ENCODE measurements at places on chromosomes 3 and 15. TPM values are rescaled to one million over a fixed set of nuclear protein-coding genes. Genes with fewer than 3 reads are reported as not detected.

EOMES gene
- 2.3 TPM for polyA plus RNA-seq

KNSTRN gene
- 9.0 TPM for polyA plus RNA-seq

GAP43 gene
- 0.38 TPM for polyA plus RNA-seq

- H3K27ac ChIP-seq, result peak overlapping the region; percentile 94
- no peaks in the 10 kb centered on the region for H3K36me3 ChIP-seq
- peak overlapping the region; percentile 82 for H3K4me3 ChIP-seq
These were observed 561 bp downstream of the SIDT1 start for GRCh38 chr3:113532698-113533533.

DNA sequence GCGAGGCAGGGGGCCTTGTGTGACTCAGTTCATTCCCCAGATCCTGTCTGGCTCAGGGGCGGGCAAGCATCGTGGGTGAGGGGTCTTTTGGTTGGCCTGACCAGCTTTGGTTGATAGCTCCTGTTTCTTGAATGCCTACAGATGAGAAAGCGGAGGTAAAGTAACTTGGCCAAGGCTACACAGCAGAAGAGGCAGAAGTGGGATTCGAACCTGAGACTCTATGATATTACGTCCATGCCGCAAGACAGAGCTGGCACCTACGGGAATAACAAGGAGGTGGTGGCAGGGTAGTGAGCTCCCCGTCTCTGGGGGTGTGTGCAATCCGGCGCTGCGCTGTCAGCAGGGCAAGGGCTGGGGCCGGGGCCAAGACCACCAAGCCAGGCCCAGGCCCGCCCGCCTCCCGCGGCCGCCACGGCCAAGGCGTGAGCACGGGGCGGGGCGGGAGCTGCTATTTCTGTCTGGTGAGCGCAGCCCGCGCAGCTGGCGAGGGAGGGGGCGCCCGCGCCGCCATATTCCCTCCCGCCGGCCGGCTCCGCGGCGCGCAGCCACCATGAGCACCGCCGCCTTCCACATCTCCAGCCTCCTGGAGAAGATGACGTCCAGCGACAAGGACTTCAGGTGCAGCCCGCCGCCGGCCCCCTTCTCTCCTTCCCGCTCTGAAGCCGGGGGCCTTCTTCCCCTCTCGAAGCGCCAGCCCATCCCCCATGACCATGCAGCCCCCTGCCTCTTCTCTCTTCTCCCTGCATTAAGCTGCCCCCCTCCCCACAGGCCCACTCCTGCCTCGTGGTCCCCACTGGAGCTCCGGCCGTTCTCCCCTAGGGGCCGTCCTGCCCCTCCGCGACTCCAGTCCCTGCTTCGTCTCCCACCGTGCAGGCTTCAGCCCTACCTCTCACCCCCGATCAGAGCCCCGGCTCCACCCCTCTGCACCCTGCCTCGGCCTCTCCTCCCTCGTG lies at the start of gene CAND2:
TSS of gene CAND2 (plus strand) at position 510 of the 953 bp plus-strand sequence. CDS start at position 551, 41 bp downstream.
- H3K27ac ChIP-seq, result peak within 1 kb of the TSS; percentile 60
- H3K4me1 ChIP-seq, result peaks cover 31% of the 10 kb centered on the region
- peaks cover 8% of the 10 kb centered on the region for H3K27me3 ChIP-seq

IMPG2 gene
- polyA plus RNA-seq, result 0.07 TPM

DNA sequence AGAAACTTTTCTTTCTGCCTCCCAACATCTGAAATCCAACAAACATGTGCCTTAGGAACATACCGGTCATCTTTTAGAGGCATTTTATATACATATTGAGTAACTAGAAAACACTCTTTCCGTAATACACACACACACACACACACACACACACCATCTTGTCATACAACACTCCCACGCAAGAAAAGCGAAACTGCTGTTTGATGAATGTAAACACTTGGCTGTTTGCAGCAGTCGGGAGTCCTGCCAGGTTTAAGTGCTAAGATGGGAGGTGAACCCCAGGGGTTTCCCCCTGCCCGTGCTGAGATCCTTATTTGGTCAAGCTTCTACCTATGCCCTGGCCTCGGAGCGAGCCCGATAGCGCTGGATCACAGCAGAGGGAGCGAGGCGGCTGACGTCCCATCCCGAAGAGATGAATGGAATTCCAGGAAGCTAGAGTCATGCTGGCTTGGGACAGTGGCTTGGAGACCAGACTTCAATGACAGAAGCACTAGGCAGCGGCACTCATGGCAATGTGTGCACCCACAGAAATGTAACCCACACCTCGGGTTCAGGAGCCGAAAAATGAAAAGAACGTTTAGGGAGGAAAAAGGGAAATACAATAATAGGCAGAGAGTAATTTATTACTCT lies 1.3 kb upstream of the THBS1 start:
- no peak for DNase-seq
- peak overlapping the region; percentile 39 for H3K4me3 ChIP-seq
- H3K4me1 ChIP-seq, result peaks cover 24% of the 10 kb centered on the region
- peaks cover 3% of the 10 kb centered on the region for H3K36me3 ChIP-seq
- H3K27ac ChIP-seq, result peak overlapping the region; percentile 84
- peaks cover 9% of the 10 kb centered on the region for H3K27me3 ChIP-seq

GPR176 gene
- polyA plus RNA-seq, result 2.7 TPM

GRCh38 chr15:75843678-75844581 lies 683 bp downstream of the UBE2Q2 start:
- DNase-seq, result peak; percentile 92
- H3K27ac ChIP-seq, result peak overlapping the region; percentile 90
- peaks cover 32% of the 10 kb centered on the region for H3K4me1 ChIP-seq
- H3K27me3 ChIP-seq, result no peaks in the 10 kb centered on the region
- H3K36me3 ChIP-seq, result no peaks in the 10 kb centered on the region

- H3K27me3 ChIP-seq, result no peaks in the 10 kb centered on the region
- DNase-seq, result no peak
- H3K4me1 ChIP-seq, result no peaks in the 10 kb centered on the region
- no peak overlapping the region for H3K4me3 ChIP-seq
- no peaks in the 10 kb centered on the region for H3K36me3 ChIP-seq
These were observed 47.2 kb downstream of the SLC12A8 start for GRCh38 chr3:125165189-125165947.

DNA sequence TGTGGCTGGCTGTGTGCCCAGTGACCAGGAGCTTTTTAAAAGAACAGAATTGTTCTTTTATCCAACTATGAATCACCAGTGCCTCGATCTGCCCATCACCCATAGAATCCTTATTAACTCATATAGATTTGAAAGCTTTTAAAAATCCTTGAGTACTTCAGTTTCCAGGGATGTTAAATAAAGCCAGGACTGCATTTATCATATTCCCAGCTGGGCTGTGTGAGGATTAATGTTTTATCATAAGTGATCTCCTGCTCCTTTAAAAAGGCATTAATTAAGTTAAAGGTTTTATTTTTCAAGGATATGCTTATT lies 234.0 kb downstream of the MYRIP start:
- no peaks in the 10 kb centered on the region for H3K27me3 ChIP-seq
- H3K27ac ChIP-seq, result no peak overlapping the region
- no peaks in the 10 kb centered on the region for H3K4me1 ChIP-seq
- no peaks in the 10 kb centered on the region for H3K36me3 ChIP-seq
- H3K4me3 ChIP-seq, result no peak overlapping the region
- DNase-seq, result no peak

DNA sequence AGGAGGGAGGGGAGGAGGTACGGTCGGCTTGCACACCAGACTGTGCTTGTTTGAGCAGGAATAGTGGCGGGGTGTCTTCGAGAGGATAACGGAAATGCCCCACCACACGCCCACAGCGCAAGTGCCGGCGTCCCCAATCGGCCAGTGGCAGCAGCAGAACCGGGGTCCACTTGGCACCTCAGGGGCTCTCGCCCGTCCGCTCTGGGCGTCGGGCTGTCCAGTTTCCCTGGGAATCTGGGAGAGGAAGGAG lies 53.7 kb downstream of the CCDC54 start:
- H3K36me3 ChIP-seq, result no peaks in the 10 kb centered on the region
- no peak for DNase-seq
- H3K4me3 ChIP-seq, result peak overlapping the region; percentile 72
- H3K27ac ChIP-seq, result peak overlapping the region; percentile 95
- peaks cover 47% of the 10 kb centered on the region for H3K4me1 ChIP-seq
- no peaks in the 10 kb centered on the region for H3K27me3 ChIP-seq

GRCh38 chr3:134364061-134364935 lies 9.9 kb downstream of the AMOTL2 start:
- peak; percentile 90 for DNase-seq
- peaks cover 21% of the 10 kb centered on the region for H3K27me3 ChIP-seq

P3H2 gene
- polyA plus RNA-seq, result 10.4 TPM

DNA sequence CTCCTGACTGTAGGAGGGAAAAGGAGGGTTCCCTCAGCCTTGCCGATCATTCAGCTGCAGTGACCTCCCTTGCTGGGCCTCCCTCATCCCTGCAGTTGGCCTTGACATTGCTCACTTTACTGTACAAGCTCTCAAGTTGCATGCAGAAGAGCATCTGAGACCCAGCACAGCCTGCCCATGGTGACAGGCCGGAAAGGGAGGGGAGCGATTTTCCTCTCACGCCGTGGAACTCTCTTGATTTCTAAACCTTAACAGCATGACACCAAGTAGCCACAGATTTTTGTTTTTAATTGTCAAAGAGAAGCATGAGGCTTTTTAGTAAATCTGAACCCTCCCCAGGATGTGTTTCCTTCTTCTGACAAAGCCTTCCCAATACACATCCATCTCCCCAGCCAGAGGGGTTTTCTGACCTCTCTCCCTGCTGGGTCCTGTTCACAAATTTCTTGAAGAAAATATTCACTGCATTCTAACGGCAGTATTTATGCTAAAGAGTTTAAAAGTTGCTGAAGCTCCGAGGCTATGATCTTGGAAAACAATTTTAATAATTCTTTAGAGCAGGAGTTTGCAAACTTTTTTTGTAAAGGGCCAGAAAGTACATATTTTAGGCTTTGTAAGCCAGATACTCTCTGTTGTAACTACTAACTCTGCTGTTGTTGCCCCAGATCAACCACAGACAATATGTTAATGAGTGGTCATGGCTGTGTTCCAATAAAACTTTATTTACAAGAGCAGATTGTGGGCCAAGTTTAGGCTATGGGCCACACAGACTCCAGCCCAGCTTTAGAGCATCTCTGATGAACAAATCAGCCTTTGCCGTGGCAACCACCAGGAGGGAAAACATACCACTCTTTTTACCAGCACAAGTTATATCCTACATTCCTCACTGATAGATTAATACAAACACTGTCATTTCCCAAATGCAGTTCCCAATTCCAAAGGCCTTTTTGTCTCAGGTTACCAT lies 34.8 kb downstream of the LMCD1 start:
- no peaks in the 10 kb centered on the region for H3K36me3 ChIP-seq
- no peaks in the 10 kb centered on the region for H3K27me3 ChIP-seq
- H3K4me1 ChIP-seq, result peaks cover 46% of the 10 kb centered on the region

DNA sequence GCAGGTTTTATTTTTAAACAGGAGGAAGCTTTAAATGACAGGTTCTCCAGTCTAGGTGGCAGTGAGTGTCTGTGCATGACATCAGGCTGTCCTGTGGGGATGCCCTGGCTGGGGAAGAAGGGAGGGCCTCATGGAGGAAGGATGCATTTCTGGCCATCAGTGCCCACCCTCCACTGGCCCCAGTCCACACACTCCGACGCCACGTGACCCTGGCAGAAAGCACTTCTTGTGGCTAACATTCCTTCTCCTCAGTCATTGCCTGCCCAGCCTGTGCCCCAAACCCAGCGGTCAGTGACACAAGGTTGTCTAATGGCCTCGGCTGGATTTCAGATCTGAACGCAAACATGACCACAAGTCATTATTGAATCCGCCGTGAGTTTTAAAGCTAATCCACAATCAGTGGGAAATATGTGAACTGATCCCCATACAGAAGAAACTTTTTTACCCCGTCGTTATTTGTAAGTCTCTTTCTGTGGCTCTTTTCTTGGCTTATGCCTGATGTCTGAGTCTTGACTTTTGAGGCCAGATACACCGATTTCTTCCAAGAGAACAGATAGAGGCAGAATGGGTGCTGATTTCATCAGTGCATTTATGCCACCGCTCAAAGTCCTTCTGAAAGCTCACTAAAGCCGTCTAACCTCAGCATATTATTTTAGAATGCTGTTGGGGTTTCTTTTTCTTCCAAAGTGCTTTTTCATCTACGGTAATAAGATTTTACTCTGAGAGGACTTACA lies 17.3 kb upstream of the LRRK1 start:
- H3K36me3 ChIP-seq, result no peaks in the 10 kb centered on the region
- H3K4me1 ChIP-seq, result peaks cover 42% of the 10 kb centered on the region
- no peak overlapping the region for H3K4me3 ChIP-seq
- no peak for DNase-seq

- no peak for DNase-seq
- H3K4me3 ChIP-seq, result no peak overlapping the region
- H3K27ac ChIP-seq, result no peak overlapping the region
- peaks cover 16% of the 10 kb centered on the region for H3K4me1 ChIP-seq
These were observed 188.2 kb downstream of the ATP10A start for GRCh38 chr15:25674913-25675312.

DNA sequence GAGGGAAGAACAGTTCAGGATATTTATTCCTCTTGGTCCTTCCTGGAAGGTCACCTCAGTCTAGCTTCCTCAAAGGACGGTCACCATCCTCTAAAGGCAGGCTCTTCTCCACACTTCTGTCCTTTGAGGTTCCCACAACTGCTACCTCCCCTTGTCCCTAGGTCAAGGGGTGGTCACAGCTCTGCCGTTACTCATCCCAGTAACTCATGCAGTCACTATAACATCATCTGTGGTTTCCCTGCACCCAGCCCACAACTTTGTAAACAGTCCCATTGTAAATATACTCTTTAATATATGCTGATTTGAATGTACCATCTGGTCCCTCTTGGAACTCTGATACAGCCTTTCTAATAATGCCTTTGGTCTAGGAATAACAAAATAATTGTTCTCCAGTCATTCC lies 887.4 kb downstream of the FHIT start:
- DNase-seq, result no peak
- no peaks in the 10 kb centered on the region for H3K4me1 ChIP-seq
- H3K27ac ChIP-seq, result no peak overlapping the region
- H3K27me3 ChIP-seq, result no peaks in the 10 kb centered on the region
- H3K4me3 ChIP-seq, result no peak overlapping the region

DNA sequence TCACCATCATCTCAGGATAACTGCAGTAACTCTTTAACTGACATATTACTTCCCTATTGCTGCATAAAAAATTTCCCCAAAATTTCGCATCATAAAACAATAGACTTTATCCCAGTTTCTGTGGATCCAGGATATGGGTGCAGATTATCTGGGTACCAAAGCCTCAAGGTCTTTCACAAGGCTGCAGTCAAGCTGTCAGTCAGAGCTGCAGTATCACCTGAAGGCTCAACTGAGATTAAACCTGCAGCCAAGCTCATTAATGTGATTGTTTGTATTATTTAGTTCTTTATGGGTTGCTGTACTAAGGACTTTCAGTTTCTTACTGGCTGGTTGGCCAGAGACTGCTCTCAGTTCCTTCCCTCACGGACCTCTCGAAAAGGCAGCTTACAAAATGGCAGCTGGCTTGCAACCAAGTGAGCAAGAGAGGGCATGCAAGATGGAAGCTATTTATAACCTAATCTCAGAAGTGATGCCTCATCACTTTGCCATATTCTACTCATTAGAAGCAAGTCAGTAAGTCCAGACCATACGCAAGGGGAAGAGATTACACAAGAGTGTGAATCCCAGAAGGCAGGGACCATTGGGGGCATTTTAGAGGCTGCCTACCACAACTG lies 54.9 kb downstream of the DCUN1D1 start:
- H3K36me3 ChIP-seq, result peaks cover 6% of the 10 kb centered on the region
- no peak overlapping the region for H3K27ac ChIP-seq
- no peaks in the 10 kb centered on the region for H3K27me3 ChIP-seq
- H3K4me1 ChIP-seq, result no peaks in the 10 kb centered on the region

All from spleen (tissue), 13 donors.